HS-5 (cell line): ENCODE measurements at places on chromosomes 4 and X.

DNA sequence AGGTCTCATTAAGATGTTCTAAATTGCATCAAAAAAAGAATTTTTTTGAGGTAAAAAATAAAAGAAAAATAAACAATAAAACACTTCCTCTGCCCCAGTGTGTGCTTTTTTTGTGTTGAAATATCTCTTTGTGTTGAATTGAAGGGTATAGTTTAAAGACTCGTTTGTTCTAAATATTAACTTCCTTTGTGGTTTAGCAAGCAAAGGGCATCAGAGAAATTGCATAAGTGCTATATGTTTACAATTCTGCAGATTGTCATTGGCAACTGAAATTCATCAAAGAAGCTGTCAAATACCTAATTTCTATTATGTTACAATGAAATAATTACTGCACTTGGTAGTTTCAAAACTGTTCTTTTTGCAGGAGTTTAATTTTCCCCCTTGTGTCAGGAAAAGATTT is 260.5 kb downstream of the DKK2 start:
- no peak for DNase-seq

GRCh38 chr4:105627620-105628019 is 75.2 kb downstream of the ARHGEF38 start:
- DNase-seq, result no peak

GRCh38 chr4:54661686-54662085 is 3.9 kb downstream of the KIT start:
- peak; percentile 86 for DNase-seq

GRCh38 chrX:137441711-137442110 is 124.2 kb upstream of the ZIC3 start:
- no peak for DNase-seq

DNA sequence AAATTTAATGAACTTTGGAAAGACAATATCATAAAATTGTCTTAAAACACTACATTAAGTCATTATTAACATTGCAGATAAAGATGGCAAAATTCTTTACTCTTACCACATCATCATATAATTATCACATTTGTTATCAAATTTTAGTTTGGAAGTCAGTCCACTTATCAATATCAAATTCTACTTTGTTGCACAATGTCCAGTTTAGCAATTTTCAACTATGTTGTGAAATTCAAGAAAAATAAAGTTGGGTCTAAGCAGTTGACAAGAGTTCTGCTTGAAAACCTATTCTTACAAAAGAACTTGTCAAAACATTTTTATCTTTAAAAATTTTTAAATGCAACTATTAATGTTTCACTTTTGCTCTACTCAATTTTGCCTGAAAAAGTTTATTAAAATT is 44.7 kb upstream of the TET2 start:
- no peak for DNase-seq

- peak; percentile 81 for DNase-seq
These were observed 157.8 kb upstream of the TTC29 start for GRCh38 chr4:147103403-147103946.

- no peak for DNase-seq
These were observed 33.0 kb upstream of the ADRA2C start for GRCh38 chr4:3733195-3733594.

GRCh38 chr4:51840781-51841180 is 2.2 kb upstream of the DCUN1D4 start:
- no peak for DNase-seq

GRCh38 chr4:105193536-105193935 is 46.9 kb downstream of the TET2 start:
- DNase-seq, result no peak

DNA sequence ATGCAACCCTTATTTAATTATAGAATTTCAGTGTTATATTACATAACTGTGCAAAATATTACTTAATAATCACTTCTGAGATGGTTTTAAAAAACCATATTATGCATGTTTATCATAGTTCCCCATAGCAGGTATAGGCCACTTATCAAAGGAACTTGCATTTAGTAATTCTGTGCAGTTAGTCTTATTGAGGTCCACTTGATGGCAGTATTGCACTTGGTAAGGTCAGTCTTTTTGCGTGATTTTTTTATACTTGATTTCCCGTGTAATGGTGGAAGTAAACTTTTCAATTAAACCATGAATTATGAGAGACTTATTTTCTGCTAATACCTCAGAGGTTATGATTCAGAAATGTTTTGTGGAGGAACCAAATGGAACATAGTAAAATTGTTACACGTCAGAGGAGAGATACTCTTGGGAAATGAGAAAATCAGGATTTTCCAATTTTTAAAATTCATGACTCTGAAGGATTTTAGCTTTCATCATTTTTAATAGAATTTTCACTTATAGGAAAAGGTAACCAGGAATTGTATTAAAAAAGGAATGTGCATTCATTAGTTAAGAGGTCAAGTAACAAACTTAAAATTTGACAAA is 230.0 kb downstream of the CCSER1 start:
- peak; percentile 37 for DNase-seq

- DNase-seq, result peak; percentile 99
These were observed 21.4 kb upstream of the AFAP1 start for GRCh38 chr4:7960790-7961655.

DNA sequence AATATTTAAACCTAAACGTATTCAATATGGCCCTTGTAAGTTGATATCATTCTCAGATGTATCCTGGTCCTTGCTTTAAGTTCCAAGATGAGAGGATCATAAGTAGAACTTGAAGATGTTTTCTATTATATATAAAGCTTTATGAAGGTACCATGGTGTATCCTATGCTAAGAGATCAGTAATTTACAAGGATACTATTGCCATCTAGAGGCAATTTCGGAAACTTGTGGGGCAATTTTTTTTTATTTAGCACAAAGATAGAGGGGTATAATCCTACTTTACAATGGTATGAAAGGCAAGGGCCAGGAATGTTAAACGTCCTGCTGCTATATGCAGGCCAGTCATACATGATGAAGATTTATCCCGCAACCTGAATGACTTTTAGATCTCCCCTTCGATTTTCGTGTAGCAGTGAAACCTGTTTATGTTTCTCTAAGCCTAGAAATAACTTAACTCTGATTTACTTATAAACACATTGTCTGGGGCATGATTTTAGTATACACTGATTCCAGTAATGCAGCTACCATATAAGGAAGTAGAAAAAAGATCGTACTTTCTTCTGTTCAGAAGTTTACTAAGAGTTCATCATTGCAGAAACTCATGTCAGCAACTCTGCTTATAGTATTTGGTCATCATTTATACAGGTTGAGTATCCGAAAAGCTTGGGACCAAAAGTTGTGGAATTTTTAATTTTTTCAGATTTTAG is 2.6 kb downstream of the SLC25A31 start:
- DNase-seq, result peak; percentile 20

GRCh38 chr4:124970011-124970410 is 257.5 kb upstream of the ANKRD50 start:
- no peak for DNase-seq

GRCh38 chr4:160450876-160451275 is 1348.0 kb downstream of the RAPGEF2 start:
- no peak for DNase-seq

GRCh38 chr4:118954246-118954645 is 65.6 kb downstream of the SYNPO2 start:
- no peak for DNase-seq

DNA sequence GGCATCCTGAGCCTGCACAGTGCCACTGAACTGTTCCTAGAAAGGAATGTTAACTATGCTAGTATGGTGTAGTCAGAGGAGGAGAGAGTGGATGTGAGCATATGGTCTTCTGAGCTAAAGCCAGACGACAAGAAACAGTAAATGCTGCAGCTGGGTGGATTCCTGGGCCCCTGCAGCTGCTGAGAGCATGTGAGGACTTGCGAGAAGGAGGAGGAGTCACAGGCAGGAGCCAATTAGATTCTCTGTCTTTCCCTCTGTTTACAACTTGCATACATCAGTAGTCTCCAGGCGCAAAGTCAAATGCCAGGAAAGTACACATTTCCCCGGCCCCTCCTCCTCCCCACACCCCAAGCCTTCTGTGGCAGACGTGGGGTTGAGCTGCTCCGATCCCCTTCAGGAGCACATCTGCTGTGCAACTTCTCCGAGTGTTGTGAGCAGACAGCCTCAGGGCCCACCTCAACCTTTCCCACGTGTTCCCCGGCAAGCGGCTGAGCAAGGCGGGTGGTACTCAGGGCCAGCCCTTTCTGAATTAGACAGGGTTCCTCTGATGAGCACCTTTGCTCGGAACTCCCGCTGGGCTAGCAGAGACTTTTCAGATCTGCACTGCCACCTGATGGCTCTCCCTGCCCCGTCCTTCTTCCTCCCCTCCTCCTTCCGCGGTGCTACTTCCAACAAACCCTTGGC is 108.7 kb upstream of the ATP6AP2 start:
- no peak for DNase-seq

GRCh38 chr4:88091378-88091777 is 67.1 kb downstream of the ABCG2 start:
- no peak for DNase-seq
